ENCODE measurements at places on chromosomes 2 and 18.

- DNase-seq = no peak
These were observed 224.6 kb downstream of the PIK3C3 start for GRCh38 chr18:42179542-42180121.

GRCh38 chr2:191199929-191200512 lies 45.2 kb upstream of the MYO1B start:
- DNase-seq = no peak

DNA sequence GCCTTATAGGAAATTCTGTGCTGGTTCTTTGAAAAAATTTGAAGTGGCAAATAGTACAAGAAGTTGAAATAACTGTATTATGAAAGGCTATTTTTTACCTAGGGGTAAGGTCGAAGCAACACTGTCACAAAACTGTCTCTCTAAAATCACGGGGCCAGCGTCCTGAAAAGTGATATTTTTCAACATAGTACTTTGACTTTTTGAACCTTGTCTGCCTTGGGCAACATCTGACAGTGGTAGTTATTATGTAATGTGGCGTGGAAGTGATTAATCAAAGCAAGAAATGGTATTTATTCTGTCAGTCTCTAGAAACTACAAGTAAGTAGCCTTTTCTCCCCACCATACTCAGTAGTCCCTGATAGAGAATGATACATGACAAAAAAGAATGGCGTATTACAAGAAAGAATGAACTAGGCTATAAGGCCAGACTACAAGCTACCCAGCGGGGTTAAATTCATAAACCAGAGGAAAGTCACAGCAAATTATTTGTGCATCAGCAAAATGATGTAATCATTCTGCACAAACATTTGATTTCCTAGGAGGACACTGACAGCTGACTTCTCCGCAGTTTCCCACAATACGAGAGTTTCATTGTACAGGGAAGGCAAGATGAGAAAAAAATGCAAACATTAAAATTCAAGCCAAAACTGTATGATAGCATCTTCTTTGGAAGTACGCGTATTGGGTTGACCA lies 9.8 kb downstream of the GEN1 start:
- DNase-seq = no peak

GRCh38 chr2:169716938-169717690 lies 16.5 kb upstream of the KLHL23 start:
- no peak for DNase-seq

- DNase-seq = no peak
These were observed 113.6 kb downstream of the BABAM2 start for GRCh38 chr2:28004086-28004485.

GRCh38 chr18:2881088-2881839 lies 34.5 kb downstream of the EMILIN2 start:
- DNase-seq = no peak

DNA sequence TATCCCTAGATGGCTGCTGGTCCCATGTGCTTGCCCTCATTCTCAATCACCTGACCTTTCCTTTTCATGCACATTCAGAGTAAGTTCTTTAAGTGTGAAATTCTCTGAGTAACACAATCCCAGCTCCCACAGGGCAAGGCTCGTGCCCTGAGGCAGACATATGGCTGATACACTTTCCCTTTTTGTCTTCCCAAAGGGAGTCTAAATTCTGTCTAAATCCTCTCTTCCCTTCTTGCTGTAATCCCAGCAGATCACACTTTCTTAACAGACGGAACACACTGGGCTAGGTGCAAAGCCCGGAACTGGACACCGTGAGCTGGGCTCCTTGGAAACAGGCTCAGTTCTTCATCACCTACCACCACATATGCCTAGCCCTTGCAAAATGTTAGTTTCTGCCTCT lies 147.6 kb downstream of the GALNT14 start:
- no peak for DNase-seq

GRCh38 chr18:31721601-31722000 lies 37.2 kb upstream of the B4GALT6 start:
- DNase-seq = no peak

GRCh38 chr2:102735416-102736109 lies 26.3 kb upstream of the TMEM182 start:
- DNase-seq = no peak

- DNase-seq = no peak
These were observed 65.5 kb downstream of the DGKD start for GRCh38 chr2:233419602-233420391.

DNA sequence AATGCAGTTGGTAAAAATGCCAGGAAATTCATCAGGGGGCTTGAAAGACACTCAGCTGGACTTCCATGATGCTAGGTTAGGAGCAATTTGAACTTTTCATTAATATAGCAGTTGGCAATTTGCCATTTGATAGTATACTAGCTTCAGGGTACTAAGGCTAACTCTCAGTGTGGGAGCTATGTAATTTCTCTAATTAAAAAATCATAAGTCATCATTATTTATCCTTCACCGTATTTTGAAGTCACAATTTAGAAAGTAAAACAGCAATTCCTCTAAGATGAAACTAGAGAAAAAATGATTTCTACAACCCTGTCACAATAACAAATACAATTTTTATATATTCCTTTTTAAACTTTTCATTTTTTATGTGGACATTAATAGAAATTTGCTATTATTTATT lies 190.8 kb downstream of the GPD2 start:
- no peak for DNase-seq

GRCh38 chr2:178200331-178200730 lies 6.0 kb downstream of the OSBPL6 start:
- no peak for DNase-seq

DNA sequence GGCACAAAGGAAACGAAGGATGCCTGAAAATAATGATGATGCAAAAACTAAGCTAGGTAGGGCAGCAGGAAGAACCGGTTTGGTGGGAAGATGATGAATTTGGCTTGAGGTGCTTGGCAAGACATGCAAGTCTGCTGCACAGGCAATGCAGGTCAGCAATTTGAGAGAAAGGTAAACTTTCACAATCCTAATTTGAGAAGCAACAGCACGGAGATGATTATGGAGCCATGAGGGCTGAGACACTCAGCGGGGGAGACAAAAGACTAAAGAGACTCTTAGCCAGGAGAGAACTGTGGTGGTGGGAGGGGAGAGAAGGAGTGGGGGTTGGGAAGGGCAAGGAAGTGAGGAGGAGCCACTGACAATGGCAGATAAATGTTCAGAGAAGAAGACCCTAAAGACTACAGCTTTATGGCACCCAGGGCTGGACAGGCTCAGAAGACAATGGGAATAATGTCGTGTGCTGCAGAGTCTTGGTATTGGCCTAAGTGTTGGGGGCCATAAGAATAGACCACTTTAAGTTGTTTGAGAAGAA lies 19.4 kb upstream of the RNF149 start:
- DNase-seq = no peak

DNA sequence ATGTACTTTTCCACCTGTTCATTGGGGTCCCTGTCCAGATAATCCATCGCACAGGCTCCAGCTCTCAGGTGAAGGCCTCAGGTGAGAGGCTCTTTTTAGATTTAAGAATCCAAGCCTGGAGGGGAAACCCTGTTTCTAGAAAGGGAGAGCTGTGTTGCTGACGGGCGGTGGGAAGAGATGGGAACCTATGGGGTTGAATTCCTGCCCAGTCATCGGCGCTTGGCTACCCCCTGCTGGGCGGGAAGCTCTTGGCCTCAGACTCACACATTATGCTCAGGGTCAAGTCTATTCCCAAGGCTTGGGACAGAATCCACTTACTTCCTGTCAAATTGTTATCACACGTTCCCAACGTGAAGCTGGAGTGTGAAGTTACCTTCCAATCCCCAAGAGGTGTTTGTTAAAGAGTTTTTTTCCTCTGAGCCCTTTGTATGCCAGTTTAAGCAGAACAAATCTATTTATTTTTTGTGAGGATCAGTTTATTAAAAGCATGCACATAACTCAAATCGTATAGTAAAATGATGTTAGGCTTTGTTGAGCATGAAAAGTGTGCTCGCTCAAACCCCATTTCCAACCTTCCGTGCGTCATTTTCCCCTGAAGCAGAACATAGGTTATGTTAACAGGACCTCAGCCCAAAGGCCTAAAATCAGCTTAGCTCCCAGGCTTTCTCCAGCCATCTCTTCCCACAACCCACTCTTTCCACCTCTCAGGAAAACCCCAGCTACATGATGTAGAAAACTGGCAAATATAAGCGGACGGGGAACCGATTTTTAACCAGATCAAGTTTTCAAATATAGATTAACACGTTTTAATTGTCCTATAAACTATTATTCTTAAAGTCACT lies 181.7 kb upstream of the ETAA1 start:
- DNase-seq = no peak

- no peak for DNase-seq
These were observed 35.0 kb downstream of the PIKFYVE start for GRCh38 chr2:208300847-208301618.

DNA sequence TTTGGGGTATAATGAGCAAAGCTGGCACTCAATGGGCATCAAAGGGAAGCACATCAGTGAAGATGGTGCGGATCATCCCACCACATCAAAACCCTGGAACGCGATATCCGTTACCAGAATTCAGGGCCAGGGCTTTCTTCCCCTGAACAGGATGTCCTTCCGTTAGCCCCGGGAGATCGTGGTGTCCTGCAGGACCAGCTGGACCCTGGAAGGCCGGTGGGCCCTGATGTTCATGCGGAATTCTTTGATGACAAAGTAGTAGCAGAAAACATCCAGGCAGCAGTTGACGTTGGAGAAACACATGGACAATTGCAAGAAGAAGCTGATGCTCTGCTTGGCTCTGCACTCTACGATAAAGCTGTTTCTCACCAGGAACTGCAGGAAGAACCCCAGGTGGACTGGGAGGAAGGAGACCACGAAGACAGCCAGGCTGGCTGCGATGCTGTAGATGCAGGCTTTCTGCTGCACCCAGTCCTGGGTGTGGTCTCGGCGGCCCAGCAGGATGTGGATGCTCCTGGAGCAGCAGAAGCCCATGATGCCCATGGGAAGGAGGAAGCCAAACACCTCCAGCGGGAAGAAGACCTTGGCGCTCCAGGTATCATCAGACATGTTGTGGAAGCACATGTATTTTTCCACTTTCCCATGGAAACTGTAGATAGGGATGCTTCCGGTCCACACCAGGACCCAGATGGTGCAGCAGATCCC lies 15.0 kb downstream of the GPR55 start:
- DNase-seq = no peak

Data from hypothalamus (tissue), 51 donors.